RWPE1 (cell line): ENCODE measurements at places on chromosomes 11 and 22.

- no peak for DNase-seq
Observed at GRCh38 chr11:12214751-12215150, 104.4 kb downstream of the MICAL2 start.

DNA sequence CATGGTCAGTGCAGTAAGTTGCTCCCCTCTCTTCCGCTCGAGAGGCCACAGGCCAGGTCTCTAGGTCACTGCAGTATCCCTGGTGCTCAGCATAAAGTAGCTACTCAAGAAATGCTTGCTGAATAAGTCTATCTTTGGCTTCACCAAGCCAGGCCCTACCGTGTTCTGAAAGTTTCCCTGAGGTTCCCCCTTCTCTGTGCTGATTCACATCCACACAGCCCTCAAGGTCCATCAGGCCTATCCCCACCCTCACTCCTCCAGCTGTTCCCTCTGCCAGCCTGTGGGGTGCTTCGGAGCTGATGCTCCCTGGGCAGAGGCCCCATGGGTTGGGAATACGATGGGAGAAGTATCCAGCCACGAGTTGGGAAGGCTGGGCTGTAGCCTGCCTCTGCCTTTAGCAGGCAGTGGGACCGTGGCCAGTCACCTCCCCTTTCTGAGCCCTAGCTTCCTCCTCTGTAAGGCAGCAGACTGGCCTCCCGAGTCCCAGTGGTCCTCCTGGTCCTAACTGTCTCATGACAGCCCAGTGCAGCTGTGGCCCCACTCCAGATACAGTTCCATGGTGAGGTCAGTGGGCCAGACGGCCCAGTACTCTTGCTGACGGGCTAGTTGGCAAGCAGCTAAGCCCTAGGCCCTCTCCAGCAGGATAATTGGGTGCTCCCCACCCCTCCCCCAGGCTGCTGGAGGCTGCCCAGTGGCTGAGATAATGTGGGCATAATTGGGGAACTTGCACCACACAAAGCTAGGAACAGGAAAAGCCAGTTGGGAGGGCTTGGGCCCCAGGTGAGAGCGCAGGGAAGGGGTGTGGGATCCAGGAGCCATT is 48.2 kb downstream of the NECTIN1 start:
- DNase-seq, result no peak

DNA sequence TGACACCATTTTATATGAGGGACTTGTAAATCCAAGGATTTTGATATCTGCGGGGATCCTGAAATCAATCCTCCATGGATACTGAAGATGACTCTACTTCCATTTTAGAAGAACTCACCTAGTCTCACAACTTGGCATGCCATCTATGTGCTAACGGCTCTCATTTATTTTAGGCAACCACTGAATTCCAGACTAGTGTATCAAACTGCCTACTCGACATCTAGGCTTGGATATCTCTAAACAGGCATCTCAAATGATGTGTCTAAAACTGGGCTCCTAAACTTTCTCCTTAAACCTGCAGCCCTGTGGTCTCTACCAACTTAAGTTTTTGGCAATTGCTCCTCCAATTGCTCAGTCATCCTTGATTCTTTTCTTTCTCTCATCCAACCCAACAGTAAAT is 31.2 kb upstream of the CLNS1A start:
- no peak for DNase-seq

DNA sequence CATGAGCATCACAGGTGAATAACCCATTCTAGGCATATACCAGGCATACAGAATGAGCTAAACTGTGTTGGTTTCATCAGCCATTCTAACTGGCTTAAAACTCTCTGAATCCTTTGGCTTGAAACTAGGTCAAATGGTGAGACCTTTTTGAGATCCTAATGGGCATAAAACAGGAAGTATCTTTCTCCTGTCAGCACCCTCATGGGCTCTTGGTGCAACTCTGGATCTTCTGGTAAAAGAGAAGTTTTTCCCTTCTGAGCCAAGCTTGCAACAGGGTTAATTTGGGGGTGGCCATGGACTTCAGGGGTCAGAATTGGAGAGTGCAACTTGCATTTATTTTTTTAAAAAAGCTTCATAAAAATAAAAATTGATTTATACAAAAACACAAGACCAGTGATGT is 67.9 kb upstream of the GRAMD1B start:
- no peak for DNase-seq

GRCh38 chr11:14537134-14537599 is 17.0 kb upstream of the PSMA1 start:
- peak; percentile 48 for DNase-seq

DNA sequence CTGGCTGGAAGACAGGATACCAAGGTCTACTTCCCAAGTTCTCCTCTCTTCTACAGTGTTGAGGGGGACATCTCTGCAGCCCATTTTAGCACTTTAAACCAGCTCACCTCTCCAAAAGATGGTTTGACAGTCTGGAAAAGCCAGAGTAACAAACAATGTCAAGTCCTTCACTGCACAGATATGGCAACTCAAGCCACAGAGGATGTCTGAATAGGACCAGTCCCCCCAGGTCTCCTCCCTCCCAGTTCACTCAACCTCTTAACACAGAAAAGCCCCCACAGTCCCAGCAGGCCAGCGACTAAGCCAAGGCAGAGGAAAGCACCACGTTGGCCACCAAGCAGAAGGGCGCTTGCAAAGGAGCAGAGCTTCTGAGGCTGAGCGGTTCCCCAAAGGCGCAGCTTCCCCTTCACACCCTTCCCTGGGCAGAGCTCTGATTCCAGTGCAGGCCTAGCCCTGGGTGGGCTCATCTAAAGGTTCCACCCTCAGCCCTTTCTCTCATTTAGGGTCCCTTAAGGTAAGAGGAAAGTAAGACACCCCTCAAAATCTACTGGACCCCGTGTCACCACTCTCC is 62.7 kb downstream of the PAK1 start:
- DNase-seq, result peak; percentile 13

GRCh38 chr11:7473717-7474116 is 11.6 kb upstream of the OLFML1 start:
- no peak for DNase-seq

GRCh38 chr11:42647993-42648392 is 663.8 kb upstream of the API5 start:
- no peak for DNase-seq

DNA sequence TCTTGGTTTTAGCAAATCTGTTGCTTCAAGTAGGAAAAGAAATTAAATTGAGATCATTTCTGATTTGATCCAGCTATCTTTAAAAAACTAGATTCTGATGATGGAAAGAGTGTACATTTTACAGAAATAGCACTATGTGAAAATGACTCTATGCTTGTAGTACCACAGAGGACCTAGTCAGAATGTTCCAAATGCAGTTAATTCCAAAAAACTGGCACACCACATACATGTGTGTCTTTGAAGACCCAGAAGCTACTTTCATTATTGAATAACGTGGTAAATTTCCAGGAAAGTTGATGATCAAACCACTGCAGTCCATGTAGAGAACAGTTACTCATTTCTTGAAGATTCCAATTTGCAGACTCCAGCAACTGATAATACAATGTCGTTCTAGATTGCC is 3.8 kb downstream of the ELMOD1 start:
- no peak for DNase-seq

DNA sequence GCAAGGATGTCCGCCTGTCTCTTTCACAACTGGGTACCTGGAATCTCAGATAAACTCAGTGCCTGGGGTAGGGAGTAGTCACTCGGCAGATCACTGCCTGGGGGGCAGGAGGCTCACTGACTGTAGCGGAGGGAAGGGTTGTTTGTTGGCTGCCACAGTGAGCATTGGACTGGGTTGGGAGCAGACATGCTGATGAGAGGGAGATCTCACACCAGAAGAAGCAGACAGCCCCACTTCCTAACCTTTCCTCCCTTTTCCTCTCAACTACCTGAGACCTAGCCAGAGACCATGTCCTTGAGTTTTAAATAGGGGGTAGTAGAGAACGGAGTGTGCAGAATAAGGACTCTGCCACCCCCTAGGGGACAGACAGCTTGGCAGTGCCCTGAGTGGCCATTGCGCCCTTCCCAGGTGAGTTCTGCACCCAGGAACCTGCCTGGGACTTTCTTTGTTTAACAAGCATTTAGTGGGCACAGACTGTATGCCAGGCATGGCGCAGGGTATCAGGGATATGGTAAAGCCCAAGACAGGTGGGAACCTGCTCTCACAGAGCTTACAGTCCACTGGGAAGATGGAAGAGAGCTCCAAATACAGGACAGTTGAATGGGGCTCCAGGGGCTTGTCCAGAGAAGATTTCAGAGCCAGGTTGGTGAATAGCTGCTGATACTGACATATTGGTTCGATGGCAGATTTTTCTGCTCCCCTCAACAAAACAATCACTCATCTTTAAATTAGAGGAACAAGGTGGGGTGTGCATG is 115.7 kb upstream of the NNMT start:
- DNase-seq, result no peak

DNA sequence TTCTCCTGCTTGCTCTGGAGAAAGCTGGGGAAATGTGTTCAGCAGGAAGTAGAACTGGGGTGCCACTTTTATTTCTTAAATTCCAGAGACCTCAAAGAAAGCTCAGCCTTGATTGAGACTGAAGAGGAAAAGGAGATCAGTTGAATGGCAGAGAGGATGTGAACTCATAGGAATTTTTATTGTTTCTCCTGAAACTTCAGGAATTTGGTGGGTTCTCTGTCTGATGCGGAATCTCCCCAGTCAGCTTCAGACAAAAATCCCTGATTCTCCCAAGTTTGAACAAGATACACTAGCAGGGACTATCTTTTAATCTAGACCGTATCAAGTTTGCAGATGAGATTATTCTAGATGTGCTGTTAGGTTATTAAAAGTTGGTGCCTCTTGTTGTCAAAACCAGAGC is 23.0 kb downstream of the EHF start:
- DNase-seq, result no peak

DNA sequence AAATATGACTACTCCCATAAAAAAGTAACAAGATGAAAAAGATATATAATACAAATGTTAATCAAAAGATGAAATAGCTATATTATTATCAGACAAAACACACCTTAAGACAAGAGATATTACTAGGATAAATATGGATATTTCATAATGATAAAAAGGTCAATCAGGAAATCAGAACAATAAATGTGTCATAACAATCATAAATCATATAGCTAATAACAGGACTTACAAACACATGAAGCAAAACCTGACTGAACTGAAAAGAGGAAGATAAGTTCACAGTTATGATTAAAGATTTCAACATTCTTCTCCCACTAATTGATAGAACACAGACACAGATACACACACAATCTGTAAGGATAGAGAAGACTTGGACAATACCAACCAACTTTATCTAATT is 47.2 kb downstream of the EIF3M start:
- DNase-seq, result no peak

DNA sequence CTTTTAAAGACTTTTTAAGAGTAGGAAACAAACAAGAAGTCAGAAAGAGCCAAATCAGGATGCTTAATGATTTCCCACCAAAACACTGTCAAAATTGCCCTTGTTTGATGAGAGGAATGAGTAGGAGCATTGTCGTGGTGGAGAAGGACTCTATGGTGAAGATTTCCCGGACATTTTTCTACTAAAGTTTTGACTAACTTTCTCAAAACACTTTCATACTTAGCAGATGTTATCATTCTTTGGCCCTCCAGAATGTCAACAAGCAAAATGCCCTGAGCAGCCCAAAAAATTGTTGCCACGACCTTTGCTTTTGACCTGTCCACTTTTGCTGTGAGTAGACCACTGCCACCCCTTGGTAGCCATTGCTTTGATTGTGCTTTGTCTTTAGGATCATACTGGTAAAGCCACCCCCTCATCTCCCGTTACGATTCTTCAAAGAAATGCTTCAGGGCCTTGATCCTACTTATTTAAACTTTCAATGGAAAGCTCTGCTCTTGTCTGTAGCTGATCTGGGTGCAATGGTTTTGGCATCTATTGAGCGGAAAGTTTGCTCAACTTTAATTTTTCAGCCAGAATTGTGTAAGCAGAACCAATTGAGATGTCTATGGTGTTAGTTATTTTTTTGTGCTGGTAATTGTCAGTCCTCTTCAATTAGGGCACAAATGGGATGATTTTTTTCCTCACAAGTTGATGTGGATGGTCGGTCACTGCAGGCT is 67.2 kb downstream of the ADM start:
- no peak for DNase-seq

GRCh38 chr22:27878541-27878940 is 40.5 kb downstream of the PITPNB start:
- no peak for DNase-seq

DNA sequence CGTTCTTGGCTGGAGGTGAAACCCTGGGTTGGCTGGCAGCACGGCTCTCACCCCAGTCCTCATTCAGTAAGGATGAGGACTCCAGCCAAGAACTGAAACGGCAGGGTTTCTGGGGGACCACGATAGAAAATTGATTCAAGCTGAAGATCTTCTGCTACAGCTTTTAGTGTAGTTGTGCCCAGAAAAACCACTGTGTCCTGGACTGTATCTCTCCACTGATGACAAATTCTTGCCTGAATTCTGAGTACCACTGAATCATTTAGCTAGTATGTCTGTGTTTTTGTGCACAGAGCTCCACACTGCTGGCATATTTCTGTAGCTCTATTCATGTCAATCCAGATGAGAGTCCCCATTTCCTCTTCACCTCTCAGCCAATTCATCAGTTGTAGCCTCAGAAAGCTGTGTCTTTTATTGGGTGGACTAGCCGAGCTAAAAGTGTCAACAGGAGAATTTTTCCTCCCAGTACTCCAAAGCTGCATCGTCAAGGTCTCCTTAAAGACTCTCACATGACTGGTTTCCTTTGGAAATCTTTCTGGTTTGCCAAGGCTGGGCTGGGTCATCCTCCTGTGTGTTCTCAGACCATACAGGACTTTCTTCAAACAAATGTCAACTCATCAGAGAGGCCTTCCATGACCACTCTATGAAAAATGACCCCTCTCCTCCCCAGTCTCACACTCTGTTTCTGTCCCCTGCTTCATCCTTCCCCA is 144.6 kb downstream of the LDLRAD3 start:
- DNase-seq, result no peak

DNA sequence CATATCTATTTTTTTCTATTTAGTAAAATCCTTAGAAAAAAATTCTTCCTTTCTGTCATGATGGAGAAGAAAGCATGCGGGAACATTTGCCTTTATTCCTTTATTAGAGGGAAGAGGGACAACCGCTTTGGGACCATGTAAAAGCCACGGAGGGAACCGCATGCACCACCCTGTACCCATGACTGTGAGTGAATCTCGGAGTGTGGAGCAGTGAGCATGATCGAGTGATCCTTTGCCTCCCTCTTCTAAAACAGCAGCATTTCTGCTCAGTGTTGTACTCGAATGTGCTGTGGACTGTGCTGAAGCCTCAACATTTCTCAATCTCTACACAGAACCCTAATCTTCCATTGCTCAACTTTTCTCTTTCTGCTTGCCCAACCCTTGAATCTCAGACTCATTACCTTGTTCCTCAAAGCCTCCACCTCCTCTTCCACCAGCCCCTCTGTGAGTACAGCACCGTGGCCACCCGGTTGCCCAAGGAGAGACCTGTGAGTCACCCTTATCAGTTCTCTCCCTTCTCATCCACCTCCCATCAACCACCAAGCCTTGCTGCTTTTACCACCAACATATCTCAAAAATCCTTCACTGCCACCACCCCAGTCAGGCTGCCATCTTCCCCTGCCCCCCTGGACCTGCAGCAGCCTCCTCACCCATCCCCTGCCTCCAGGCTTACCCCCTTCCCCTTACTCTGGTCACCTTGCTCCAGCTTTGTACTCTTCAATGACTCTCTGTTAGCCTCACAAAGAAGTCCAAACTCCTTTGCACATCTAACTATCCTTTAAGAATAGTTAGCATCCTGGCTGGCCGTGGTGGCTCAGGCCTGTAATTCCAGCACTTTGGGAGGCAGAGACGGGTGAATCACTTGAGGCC is 103.1 kb downstream of the NAT10 start:
- DNase-seq, result no peak

- DNase-seq, result no peak
Observed at GRCh38 chr11:116190861-116191260, 581.9 kb downstream of the BUD13 start.
